ENCODE measurements at places on chromosomes 7 and 10.

- DNase-seq = no peak
Measured at GRCh38 chr7:66528652-66529051, 100.0 kb upstream of the KCTD7 start.

DNA sequence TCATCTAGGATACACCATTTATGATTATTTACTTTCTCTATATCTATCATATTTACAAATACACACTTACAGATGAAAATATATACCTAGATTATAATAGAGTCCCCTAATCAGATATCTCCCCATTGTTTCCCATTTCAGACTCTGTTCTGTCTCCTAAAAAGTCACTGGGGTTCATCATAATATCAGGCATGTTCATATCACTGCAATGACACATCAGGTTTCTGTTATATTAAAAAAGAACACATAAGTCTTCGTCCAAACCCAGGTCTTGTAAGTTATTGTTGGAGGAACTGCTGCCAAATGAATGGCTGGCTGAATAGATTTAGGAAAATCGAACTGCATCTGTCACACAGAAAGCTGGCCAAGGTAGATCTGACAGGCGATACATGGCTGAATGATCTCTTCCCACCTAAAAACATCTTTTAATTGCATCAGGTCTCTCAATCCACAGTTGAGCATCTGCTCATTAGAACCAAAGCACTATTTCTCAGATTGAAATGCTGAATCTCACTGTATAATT, 178.7 kb downstream of the CACNA2D1 start:
- DNase-seq = no peak

- DNase-seq = no peak
Measured at GRCh38 chr10:124414076-124414475, 4.6 kb downstream of the OAT start.

DNA sequence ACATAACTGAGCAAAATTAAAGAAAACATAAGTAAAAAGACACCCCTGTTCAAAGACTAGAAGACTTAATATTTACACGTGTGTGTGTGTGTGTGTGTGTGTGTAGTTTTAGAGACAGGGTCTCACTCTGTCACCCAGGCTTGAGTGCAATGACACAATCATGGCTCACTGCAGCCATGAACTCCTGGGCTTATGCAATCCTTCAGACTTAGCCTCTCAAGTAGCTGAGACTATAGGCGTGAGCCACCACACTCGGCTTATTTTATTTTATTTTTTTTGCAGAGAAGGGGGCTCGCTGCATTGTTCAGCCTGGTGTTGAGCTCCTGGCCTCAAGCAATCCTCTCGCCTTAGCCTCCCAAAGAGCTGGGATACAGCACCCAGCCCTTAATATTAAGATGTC, 90.3 kb downstream of the JMJD1C start:
- no peak for DNase-seq

GRCh38 chr10:14334771-14335170, 4.0 kb upstream of the FRMD4A start:
- DNase-seq = no peak

- no peak for DNase-seq
Measured at GRCh38 chr7:29413626-29414136, 150.0 kb upstream of the PRR15 start.

GRCh38 chr7:2939193-2939885, 95.2 kb upstream of the GNA12 start:
- peak; percentile 44 for DNase-seq

DNA sequence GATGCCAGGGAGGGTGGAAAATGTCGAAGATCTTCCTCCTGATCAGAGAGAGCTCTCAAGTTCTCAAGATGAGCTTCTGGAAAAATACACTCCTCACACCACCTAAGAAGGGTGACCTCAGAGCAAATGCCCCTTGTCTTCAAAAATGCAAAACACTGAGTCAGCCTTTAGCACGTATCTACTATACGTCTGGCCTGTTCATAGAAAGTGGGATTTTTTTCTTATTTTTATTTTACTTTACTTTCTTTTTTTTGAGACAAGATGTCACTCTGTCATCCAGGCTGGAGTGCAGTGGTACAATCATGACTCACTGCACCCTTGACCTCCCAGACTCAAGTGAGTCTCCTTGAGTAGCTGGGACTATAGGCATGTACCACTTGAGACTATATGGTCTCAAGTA, 57.1 kb downstream of the AFAP1L2 start:
- no peak for DNase-seq

DNA sequence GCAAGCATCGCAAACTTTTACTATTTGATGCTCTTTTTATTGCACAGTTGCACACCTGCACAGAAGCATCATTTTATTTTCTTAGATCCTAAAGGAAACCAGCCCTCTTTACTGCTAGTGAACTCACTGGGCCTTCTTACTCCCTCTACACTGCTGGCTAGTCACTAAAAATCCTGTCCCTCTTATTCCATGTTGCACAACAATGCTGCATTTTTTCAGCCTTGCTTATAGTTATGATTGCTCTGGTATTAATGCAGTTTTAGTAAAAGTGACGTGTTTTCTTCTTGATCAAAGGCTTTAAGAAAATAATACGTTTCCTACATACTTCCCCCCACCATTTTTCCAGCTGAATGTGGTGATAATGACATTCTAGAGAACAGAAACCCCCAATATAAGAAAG, 132.9 kb upstream of the FAM3C start:
- DNase-seq = no peak

- DNase-seq = no peak
Measured at GRCh38 chr10:86413046-86413728, 46.6 kb upstream of the GRID1 start.

DNA sequence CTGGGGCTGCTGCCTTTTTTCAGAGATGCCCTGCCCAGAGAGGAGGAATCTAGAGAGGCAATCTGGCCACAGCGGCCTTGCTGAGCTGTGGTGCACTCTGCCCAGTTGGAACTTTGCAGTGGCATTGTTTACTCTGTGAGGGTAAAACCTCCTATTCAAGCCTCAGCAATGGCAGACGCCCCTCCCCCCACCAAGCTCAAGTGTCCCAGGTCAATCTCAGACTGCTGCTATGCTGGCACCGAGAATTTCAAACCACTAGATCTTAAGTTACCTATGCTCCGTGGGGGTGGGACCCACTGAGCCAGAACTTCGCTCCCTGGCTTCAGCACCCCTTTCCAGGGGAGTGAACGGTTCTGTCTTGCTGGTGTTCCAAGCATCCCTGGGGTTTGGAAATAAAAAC, 77.2 kb downstream of the EXOC4 start:
- no peak for DNase-seq

DNA sequence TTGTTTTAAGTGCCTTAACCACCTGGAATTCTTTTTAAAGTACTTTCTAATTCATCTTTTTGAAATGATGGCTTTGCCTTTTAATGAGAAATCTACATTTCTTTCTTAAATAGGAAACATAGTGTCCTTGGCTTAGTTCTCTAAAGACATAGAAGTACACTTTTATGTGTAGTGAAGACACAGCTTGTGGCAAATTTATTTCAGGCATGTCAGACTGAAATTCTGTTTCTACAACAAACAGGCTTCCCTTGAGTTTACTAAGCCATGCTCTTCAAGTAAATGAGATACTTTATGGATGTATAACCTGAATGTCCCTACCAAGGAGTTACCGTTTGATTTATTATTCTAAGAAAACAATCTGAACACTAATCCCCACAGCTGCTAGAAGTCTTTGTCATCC, 136.9 kb upstream of the MAGI2 start:
- DNase-seq = no peak

GRCh38 chr10:24778298-24778697, 54.6 kb upstream of the ARHGAP21 start:
- DNase-seq = no peak

DNA sequence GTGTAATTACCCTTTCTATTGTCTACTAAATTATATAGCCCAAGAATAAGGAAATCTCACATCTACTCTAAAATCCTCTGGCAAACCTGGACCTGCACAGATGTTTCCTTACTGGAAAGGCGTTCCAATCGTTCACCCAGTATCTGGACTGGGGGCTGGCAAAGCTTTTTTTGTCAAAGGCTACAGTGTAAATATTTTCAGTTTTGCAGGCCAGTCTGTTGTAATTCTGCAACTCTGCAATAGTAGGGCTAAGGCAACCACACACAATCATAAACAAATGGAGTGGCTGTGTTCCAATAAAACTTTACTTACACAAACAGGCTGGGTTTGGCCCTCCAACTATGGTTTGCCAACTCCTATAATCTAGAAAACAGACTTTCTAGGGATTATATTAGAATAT, 56.2 kb downstream of the GLI3 start:
- DNase-seq = no peak

- no peak for DNase-seq
Measured at GRCh38 chr7:38817526-38817925, 91.5 kb downstream of the VPS41 start.

- no peak for DNase-seq
Measured at GRCh38 chr7:158460665-158461064, 127.0 kb downstream of the PTPRN2 start.

DNA sequence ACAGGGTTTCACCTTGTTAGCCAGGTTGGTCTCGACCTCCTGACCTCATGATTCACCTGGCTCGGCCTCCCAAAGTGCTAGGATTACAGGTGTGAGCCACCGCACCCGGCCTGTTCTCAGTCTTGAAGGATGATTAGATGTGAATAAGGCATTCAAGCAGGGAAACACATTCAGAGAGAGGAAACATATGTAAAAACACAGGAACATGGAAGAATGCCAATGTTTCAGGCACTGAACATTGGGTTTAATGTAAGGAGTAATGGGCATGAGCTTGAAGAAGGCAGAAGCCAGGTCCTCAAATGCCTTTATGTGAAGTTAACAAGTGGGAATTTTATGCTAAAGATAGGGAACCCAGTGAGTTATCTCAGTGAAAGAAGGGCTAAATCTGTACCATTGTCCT, 74.3 kb downstream of the ARL4A start:
- no peak for DNase-seq

GRCh38 chr7:129567377-129567776, 44.1 kb upstream of the NRF1 start:
- no peak for DNase-seq

DNA sequence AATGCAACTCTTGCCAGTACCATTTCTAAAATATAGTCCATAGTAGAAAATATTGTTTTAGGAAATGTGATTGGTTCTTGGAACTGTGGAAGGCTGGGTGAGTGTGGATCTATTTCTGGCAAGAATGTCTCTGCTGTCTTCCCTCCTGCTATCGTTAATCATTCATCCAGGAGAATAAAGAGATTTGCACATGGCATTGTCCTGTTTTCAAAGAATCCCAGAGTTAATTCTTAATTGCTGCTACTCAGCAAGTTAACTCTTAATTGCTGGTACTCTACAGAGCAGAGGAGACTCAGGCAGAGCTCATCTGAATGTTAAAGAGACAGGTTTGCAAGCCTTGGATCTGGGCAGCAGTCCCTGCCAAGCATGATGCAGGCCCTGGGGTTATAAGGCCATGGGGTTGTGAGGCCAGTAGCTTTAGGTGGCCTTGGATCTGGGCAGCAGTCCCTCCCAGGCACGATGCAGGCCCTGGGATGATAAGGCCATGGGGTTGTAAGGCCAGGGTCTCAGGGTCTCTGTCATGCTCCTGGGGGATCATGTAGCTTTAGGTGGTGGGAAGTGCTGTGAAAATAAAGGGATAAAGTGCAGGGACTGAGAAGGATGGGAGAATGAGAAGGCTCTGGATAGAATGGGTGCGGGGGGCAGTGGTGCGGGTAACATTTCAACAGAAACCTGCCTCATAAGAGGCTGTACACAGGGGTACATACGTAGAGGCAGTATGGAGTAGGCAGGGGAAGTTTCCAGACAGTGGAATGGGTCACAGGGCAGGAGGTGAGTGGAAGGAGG, 162.3 kb downstream of the SVIL start:
- no peak for DNase-seq

- no peak for DNase-seq
Measured at GRCh38 chr10:125091891-125092290, 68.5 kb downstream of the CTBP2 start.

Data from sciatic nerve (tissue), 2 donors.